ENCODE measurements at places on chromosomes 16 and 17.

DNA sequence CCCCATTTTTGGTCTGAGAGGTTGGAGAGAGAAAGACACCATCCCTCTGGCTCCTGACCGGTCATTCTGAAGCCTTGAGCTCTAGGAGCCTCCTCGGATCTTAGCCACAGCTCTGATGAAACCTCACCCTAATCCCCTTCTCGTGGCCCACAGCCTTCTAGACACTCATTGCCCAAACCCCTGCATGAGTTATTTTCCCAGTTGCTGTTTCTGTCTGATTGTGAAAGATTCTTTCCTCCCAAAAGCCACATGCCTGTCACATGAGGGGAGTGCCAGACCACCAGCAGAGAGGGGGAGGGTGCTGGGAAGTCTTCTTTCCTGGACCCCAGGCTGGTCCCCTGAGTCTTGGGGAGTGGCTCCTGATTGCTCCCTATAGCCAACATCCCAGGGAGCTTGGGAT, 17.6 kb upstream of the ABR start:
- no peak for DNase-seq

DNA sequence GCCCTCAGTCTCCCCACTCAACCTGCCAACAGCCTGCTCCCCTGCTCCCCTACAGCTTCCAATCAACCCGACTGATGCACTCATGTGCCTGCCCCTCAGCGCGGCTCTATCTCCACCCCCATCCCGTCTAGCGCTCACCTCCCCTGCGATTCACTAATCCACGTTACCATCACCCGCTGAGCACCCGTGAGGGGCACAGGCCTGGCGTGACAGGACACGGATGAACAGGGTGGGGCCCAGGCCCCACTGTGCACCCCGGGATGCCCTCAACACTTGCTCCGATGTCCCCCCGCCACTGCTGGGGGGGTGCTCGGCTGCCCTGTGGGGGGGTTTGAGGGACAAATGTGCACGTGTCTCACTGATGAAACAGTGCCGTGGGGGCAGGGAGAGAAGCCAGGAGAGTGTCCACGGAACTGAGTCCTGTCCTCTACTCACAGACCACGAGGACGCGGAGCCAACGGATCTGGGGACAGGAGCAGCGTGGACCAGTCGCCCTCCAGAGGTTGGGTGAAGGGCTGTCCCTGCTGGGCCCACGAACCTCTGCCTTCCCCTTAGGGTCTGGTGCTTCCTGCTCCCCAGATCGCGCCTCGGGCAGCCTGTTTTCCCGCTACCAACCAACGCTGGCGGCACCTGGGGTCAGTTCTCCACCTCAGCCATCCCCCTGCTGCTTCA, 66.7 kb downstream of the RPH3AL start:
- no peak for DNase-seq

- no peak for DNase-seq
Measured at GRCh38 chr17:67902511-67903231, 77.4 kb downstream of the BPTF start.

- DNase-seq, result no peak
Measured at GRCh38 chr16:64957246-64957645, 164.6 kb downstream of the CDH11 start.

GRCh38 chr17:74552037-74552436, 6.1 kb upstream of the CD300C start:
- DNase-seq, result no peak

GRCh38 chr17:10931133-10931532, 93.2 kb upstream of the PIRT start:
- DNase-seq, result no peak

- DNase-seq, result no peak
Measured at GRCh38 chr16:26157319-26157718, 465.6 kb downstream of the HS3ST4 start.

- no peak for DNase-seq
Measured at GRCh38 chr17:81210868-81211267, 11.9 kb downstream of the CEP131 start.

GRCh38 chr16:85940214-85940613, 41.3 kb downstream of the IRF8 start:
- DNase-seq, result no peak

GRCh38 chr16:57682809-57683635, 11.6 kb upstream of the DRC7 start:
- DNase-seq, result no peak

- DNase-seq, result peak; percentile 70
Measured at GRCh38 chr16:67170168-67170948, at the start of gene NOL3. Gene NOL3 (plus strand): TSS chr16:67170538.

- DNase-seq, result no peak
Measured at GRCh38 chr16:65770752-65771151, 595.7 kb upstream of the CDH5 start.

GRCh38 chr17:21094298-21094704, 32.5 kb upstream of the DHRS7B start:
- DNase-seq, result no peak

DNA sequence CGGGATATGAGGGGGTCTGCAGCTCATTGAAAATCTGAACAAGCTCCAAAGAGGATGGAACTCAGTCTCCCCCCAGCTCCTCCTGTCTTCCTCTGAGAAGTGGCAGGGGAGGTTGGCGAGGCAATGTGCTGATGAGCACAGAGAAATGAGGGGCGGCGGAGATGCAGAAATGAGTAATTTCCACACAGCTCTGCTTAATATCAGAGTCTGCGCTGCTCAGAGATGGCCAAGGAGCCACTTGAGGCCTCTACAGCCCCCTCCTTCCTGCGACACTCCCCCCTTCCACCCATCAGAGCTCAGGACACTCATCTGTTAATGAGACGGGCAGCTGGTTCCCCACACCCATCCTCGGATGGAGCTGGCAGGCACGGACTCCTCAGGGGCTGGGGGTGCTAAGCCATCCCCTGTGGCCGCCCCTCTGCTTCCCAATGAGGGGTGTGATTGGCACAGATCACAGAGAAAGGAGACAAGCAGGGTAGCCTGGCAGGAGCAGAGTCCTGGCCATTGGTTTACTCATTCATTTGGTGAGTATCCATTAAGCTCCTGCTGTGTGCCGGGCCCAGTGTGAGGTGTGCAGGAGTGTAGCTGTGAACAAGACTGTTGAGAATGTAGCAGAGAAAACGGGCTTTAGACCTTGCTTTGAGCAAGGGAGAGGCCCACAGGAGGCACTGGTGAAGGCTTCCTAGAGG, 12.7 kb upstream of the CRHR1 start:
- DNase-seq, result no peak

GRCh38 chr17:10557422-10557821, 8.0 kb upstream of the MYH2 start:
- no peak for DNase-seq

GRCh38 chr16:88588754-88589153, 18.6 kb downstream of the ZC3H18 start:
- DNase-seq, result no peak

- DNase-seq, result no peak
Measured at GRCh38 chr17:5536866-5537650, 47.3 kb downstream of the NLRP1 start.

DNA sequence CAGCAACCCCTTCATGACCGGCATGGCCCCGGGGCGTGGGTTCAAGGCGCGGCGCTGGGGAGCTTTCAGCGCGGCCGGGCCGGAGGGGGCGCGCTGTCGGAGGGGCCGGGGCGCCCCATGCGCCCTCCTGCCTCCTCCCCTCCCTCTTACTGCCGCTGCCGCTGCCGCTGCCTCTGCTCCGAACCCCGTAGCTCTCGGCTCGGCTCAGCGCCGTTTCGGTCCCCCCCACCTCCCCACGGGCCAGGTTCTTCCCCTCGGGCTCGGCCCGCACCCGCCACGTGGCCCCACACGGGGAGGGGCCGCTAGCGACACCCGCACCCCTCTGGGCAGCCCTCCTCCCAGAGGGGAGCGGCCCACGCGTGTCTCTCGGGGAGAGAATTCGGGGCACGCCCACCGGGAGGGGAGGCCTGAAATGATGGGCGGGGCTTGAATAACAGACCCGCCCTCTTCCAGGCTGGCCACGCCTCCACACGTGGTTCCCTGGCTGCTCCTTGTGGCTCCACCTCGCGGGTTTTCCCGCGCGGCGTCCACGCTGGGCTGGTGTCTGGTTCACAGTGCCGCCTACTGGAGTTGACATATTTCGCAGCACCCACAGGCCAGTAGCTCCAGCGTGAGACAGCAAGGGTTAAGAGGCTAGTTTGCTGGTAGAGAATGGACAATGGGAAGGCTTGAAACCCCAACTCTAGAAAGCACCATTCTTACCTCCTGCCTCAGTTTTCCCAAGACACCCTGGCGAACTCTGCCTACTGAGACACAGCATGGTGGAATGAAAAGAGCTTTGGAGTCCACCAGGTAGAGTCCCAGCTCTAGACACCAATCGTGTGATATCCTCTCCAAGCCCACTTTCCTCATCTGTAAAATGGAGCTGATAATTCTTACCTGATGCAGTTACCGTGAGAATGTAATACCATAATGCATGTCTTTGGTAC, at the start of gene KCNH4:
TSS of gene KCNH4 (minus strand) at position 221 of the 929 bp plus-strand sequence. CDS start at position 24, 197 bp downstream.
- peak; percentile 78 for DNase-seq

Measured in stimulated activated CD4-positive, alpha-beta T cell treated with anti-CD3 and anti-CD28 coated beads, TNF-alpha, amount 100 ng/mL, for 24 hours (primary cell).